Liver (tissue), 10 donors: ENCODE measurements at places on chromosomes 1 and 21.
A peak's percentile ranks its signal among the peaks of the same experiment; 100 is the strongest.

DNA sequence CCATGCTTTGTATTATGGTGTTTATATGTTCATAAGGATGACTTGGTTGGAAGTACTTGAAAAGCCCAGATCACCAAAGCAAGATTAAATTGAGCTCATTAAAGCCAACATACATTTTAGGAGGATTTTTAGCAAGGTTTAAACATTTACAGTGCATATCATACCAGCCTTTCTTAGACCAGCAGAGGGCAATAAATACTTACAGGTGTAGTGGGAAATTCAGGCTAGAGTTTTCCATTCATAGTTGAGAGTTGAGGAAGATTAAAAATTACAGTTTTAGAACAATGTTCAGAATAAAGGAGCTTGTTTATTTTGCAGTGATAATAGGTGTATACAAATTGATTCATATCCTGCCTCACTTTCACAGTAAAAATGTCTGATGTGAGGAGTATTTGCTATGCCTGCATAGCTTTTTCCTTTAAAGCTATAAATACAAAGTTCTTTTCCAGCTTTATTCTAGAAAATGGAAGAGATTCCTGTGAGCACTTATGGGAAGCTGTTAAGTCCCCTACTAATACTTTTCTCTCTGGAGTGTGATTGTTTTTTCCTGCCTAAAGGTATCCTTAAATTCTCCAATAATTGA is 35.3 kb downstream of the DTL start:
- DNase-seq = no peak

- DNase-seq = no peak
Measured at GRCh38 chr1:162498496-162498810, 835 bp downstream of the UHMK1 start.

GRCh38 chr1:33418811-33419210 is 12.1 kb downstream of the PHC2 start:
- no peak for DNase-seq

DNA sequence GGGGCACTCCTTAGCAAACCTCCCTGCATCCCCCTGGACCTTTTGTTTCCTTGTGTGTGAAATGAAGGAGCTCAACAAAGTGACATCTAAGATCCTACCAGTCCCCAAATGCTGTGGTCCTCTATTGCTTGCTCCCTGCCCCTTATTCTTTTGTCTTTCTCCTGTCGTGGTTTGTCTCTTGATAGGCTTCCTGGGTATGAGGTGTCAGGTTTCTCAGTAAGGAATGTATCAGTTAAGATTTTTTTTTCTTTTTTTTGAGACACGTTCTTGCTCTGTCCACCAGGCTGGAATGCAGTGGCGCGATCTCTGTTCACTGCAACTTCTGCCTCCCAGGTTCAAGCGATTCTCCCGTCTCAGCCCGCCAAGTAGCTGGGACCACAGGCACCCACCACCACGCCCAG is 16.8 kb downstream of the CNIH3 start:
- DNase-seq = no peak

DNA sequence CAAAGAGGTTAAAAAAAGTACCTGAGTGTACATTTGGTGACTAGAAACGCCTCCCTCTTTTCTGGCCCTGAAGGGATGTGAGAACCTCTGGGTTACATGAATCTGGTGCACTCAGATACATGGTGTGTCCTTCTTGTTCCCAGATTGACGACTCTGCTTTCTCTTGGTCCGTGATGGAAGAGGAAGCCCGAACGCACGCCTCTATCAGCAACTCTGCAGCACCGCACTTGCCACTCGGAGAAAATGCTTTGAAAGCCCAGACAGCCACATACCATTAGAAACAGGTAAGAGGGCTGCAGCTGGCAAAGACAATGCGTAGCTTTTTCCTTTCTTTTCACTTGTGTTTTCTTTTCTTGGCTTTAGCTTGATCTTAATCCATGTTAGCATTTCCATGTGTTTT is 21.1 kb upstream of the ZBTB21 start:
- no peak for DNase-seq

- no peak for DNase-seq
Measured at GRCh38 chr1:3904843-3905185, 4.7 kb upstream of the C1orf174 start.

DNA sequence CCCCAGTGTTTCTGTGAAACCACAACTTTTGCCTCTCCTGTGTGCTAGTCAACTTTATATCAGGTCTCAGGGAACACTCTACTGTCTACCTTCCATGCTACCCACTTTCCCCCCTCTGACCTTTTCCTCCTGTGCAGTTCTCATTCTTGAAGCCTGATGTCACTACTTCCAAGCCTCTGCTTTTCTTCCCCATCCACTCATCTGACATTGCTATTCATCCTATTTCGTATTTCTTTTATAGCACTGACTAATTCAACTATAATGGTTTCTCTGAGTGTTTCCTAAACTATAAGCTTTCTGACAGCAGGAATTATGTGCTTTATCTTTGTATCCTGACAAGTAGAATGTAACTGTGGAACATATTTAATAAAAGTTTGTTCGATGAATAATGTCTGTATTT is 18.2 kb upstream of the DPH5 start:
- no peak for DNase-seq

- DNase-seq = no peak
Measured at GRCh38 chr1:62601457-62601856, 4.1 kb downstream of the ANGPTL3 start.

DNA sequence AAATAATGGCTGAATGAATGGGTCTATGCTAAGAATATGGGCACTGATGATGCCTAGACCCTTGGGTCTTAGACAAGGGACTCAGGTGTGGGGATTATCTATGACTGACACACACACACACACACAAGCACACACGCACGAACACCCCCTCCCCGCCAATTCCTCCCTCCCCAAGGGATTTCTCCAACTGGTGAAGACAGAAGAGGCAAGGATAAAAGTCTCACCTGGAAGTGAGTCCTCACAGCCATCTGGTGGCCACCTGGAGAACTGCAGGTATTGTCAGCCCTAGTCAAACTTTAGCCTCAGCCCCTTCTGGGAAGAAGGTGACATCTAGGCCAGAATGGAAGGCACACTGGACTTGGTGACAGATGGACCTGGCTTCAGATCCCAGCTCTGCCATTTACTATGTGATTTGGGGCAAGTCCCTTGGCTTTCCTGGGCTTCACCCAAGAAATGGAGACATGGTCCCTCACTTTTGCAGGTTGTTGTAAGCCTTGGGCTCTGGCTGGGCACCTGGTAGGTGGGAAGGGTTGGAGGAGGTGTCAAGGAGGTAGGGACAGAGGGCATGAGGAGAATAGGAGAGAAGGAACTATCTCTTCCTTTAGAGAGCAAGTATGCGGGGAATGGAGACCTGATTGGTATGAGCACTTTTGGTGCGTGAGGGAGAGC is 4.0 kb upstream of the GPR3 start:
- DNase-seq = peak; percentile 76

DNA sequence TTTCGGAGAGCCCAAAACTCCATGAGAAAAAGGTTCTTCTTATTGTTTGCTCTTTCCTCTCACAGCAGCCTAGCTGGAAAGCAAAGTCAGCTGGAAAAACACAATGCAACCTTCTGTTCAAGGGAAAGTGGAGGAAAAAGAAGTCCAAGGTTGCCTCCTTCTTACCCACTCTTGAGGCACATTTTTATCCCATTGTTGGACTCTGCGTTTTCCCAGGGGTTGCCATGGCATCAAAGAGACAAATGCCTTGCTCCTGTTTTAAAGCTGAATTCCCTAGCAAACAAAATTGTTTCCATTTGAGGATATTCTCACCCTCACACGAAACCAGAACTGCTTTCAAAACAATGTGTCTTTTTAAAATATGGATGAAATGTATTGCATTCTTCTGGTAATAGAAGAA is 45.1 kb upstream of the PALMD start:
- no peak for DNase-seq

- DNase-seq = no peak
Measured at GRCh38 chr1:82503822-82504221, 703.1 kb downstream of the ADGRL2 start.

DNA sequence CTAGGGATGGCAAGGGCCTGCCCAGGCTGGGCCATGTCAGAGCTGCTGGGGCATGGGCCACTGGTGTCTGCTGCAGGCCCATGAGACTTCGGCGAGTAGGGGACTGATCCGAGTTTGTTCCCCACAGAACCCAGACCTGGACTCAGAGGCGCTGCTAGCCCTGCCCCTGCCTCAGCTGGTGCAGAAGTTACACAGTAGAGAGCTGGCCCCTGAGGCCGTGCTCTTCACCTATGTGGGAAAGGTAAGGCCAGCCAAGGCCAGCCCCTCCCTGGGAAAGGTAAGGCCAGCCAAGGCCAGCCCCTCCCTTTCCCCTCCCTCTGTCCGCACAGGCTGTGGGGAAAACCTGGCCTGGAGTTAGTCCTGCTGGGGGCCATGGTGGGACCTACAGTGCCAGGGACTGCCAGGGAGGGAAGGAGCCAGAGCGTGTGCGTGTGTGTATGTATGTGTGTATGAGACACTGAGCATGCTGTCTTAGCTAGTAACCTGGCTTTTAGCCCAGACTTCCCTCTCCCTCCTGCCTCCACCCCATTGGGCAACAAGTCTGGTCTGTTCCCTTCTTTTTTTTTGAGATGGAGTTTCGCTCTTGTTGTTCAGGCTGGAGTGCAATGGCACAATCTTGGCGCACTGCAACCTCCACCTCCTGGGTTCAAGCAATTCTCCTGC is 8.0 kb downstream of the FAAH start:
- DNase-seq = peak; percentile 42

DNA sequence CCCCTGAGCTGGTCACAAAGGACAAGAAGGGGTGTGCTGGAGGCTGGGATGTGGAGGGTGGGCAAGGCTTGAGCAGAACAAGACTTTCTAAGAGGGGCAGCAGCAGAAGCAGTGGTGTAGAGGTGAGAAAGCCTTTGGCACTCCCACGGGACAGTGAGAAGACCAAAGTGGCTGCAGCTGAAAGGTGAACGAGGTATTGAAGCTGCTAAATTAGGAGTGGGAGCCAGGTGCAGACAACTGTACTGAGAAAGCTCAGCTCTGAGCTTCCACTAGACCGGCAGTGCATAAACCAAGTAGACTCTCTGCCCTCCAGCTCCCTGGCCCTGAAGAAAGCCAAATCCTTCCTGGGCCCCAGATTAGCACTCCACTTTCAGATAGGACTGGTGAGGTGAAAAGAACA is 93.0 kb downstream of the VWA5B1 start:
- no peak for DNase-seq

DNA sequence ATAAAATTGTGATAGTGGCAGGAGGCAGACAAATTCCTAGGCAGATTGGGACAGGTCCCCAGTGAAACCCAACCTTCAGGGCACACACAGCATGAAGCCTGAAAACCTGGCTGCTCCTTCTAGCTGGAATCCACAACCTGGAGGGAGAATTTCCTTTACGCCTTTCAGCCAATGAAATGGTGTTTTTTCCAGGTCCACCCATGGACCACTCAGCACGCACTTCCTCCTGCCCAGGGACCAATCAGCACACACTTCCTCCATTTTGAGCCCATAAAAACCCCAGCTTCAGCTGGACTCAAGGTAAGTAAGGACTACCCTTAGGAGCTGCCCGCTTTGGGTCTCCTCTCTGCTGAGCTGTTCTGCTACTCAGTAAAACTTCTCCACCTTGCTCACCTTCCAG is 120.1 kb downstream of the AKT3 start:
- no peak for DNase-seq

DNA sequence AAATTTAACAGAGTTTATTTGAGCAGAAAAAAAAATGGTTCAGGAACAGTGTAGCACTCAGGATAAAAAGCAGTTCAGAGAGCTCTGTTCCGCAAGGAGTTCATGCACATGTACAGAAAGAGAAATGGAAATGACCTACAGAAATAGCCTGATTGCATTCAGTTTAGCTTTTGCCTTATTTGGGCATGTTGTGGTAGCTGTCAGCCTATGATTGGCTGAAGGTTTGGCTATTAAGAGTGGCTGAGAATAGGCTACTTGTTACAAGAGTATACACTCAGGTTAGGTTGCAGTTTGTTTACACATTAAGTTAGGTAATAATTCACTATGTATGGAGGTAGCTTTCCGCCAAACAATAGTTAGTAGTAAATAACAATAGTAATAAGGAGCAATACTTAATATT is 511.0 kb upstream of the TMPRSS15 start:
- no peak for DNase-seq

DNA sequence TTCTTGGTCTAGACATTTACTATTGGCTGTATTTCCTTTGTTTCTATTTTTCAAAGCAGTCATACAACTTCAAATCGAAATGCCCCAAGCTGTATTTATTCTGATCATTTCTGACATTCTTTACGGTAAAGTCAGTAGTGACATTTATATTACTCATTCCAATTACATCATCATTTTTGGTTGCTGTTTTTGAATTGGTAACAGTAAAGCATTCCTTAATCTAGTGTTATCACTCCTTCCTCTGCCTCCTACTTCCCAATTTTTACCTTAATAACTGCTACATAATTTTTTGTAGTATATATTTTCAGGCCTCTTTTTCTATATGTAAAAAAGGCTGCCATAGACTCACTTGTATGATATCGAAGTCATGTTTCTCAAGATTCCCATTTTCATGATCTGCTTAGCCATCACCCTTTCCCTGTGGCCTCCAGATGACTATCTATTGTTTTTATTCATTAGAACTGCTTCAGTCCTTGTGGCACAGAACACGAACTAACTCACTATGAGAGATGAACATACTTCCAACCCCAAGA is 167.2 kb downstream of the RUNX1 start:
- no peak for DNase-seq

DNA sequence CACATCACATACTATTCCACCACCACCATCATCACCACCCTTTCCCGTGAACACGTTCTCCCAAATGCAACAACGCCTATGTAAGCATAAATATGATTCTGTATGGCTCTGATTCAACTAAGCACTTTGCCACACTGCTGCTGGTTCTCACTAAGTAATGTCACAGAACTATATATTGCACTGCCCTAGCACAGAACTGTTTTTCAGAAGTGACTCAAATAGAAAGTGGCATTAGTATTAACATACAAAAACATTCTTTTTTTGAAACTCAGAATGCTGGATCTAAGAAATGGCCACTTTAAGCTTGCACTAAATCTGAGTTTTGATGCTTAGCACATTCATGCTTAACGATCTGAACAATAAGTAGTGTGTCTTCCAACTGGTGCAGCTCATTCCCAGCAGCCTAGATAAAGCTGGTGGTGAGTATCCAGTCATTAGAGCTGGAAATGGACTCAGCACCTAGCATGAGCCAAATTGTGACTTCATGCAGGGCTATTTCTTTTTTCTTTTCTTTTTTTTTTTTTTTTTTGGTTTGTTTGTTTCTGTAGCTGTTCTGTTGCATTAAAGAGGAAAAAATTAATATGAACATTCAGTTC is 46.2 kb upstream of the ZC3H11B start:
- DNase-seq = no peak

DNA sequence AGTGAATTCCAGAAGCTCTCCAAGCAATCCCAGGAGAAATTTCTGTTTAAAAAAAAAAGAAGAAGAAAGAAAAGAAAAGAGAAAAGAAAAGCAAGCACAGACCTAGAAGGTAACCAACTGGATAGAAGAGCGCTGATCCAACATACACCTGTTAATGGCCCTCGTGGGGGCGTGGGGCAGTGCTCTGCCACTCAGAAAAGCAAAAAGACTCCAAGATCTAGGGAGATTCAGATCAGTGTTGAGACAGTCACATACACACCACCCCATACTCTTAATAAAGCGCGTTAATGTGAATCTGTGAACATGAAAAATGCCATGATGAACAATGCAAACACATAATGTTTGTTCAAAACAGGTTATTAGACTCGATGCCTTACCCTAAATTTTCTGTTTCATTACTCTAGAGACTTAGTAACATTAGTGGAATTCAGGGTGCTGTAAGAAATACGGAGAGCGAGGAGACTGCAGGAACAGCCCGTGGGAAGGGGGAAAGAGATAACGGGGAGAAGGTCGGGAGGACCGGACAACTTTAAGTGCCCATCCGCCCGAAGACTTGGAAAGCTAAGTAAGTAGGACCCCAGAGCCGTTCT is 406 bp downstream of the NME7 start:
- DNase-seq = no peak
